ENCODE measurements at places on chromosomes 13 and 19.

GRCh38 chr13:73578251-73578875, 519.6 kb downstream of the KLF5 start:
- no peak for DNase-seq

DNA sequence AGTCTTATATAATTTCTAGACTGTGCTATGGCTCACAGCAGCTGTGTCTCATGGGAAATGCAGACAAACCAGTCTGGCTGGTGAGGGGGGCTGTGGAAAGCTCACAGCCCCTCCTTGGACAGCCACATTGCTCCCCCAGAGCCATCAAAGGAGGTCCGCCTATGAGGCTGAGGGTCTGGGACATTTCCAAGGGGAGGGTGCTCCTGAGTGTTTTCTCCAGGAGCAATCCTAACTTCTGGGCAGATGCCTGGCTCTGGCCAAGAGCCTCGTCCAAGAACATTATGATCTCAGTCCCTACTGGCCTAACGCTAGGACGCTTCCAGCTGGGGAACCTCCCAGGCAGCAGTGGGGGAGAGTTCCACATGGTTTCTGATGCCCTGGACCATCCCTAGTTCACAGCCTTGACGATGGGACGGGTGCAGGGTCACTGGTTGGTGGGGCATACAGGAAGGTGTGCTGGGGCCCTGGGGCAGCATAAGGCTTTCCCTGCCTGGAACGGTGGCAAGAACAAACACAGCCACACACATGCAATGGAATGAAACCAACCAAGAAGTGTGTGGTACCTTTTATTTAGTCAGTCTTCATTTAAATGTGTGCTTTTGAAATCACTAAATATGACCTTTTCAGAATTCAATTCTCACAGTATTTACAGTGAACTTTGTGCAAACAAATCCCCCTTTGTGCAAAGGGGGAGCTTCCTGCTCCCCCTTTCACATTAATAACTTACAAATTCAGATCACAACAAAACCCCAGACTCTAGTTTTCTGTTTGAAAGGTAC, 60.6 kb downstream of the CDADC1 start:
- DNase-seq = no peak

GRCh38 chr13:52878831-52879230, 30.4 kb upstream of the PCDH8 start:
- no peak for DNase-seq

GRCh38 chr19:5828661-5829566, 10.6 kb downstream of the FUT6 start:
- peak; percentile 47 for DNase-seq

DNA sequence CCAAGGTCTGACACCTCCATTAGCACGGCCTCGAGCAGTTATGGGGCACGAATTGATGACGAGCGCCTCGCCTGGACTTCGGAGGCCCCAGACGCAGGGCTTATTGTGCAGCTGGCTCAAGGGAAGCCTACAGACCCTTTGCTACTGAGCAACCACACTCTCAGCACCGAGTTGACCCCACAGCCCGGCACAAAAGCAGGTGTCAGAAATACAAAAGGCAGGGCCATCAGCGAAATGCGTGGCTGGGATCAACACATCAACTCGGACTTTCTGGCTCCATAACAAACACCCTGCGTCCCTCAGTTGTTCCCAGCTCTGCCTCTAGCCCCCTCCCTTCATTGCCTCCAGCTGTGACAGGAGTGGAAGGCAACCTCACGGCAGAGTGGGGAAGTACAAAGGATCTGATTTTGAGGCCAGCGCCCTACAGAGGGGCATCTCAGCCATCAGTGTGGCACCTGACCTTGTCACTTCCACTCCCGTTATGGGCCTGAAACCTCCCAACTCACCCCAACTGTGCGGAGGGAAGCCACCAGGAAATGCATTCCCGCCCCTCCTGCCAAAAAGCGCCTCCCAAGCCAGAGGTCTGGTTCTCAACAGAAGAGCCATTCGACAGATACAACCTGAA, 18.0 kb downstream of the PEPD start:
- DNase-seq = no peak

GRCh38 chr13:46831588-46832194, 34.7 kb upstream of the ESD start:
- DNase-seq = peak; percentile 61

DNA sequence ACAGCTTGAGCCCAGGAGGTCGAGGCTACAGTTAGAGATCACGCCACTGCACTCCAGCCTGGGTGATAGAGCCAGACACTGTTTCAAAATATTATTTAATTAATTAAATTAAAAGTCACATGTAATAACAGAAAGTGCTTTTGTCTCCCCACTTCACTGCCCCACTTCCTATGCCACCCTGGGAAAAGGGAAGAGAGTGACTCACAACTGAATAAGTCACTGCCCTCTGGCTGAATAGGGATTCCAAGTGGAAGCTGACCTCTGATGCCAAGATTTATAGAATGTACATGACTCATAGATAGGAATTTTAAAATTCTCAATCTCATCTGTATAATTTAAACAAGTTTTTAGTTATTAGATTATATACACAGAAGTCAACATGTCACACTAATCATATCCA, 22.2 kb upstream of the ERVV-1 start:
- no peak for DNase-seq

- DNase-seq = peak; percentile 13
These were observed 1.3 kb upstream of the GNG7 start for GRCh38 chr19:2703691-2704216.

DNA sequence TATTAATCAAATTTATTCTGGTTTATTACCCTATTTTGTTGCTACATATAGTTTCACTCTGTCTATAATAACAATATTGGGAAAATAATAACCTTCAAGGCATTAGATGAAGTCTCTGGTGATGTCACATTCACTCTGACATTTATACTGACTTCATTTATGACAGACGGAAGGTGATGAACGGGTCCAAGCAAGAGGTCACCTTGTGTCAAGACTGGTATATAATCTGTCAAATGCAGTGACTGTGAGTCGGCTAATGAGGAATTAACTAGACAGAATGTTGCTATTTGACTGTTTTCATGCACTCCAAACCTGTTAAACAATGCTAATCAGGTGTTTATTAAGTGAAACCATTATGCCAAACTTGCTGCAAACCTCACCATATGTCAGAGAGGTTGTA, 800.5 kb upstream of the KLHL1 start:
- no peak for DNase-seq

DNA sequence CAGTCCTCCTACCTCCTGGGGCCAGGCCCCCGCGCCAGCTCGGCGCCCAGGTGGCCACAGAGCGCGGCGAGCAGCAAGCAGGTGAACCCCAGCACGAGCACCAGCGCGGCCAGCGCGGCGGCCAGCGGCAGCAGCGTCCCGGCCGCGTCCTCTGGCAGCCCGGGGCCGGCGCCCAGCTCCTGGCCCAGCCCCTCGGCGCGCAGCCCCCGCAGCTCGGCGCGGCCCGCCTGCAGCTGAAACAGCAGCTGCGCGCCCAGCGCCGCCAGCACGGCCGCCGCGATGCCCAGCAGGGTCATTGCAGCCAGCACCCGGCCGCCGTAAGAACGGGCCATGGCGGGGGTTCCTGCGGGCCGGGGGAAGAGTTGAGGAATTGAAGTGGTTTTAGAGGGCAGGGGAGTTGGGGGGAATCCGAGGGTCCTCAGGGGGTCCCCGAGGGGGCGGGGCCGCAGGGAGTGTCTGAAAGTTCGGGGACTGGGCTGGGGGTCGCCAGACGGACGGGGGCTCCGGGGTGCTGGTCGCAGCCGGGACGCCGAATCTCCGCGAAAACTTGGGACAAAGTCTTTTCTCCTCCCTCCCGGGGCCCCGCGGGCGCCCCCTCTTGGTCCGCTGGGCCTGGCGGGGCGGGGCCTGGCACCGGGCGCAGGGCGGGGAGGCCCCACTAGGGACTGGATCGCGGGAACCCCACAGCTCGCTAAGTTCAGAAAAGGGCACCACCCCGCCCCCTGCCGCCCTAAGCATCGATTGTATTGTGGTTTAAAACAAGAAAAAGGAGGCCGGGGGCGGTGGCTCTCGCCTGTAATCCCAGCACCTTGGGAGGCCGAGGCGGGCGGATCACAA, at the start of gene TMEM221:
Gene TMEM221 (minus strand): TSS at position 538 of the 837 bp plus-strand sequence. CDS start 206 bp downstream, at position 332.
- DNase-seq = peak; percentile 73

DNA sequence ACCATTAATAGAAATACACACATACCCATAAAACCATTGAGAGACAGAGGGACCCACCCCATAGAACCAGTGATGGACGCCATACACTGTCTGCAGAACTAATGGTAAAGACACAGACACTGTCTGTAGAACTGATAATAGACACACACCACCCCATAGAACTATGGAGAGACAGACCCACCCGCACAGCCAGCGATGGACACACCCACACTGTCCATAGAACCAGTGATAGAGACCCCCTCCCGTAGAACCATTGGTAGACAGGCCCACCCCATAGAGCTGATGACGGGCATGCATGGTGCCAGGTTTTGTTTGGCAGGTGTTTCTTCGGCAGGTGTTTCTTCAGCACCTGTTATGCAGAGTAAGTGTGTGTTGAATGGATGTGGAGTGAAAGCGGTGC, 88.3 kb upstream of the TEX29 start:
- DNase-seq = no peak

- peak; percentile 48 for DNase-seq
These were observed 8.9 kb upstream of the AMER2 start for GRCh38 chr13:25180775-25181537.

DNA sequence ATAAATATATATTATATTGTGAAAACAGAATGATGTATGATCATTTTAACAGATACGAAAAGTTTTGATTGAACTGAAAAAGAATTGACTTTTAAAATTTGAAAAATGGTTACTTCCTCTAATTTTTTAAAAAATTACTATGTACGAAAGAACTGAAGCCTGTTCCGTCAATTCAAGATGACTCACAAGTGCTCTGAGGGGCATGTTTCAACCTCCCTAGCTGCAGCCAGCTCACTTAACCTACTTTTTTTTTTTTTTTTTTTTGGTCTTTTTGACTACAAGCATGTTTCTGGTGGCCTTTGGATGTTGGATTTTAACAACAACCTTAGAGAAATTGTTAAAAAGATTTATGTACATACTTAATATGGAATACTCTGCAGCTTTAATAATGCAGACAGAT, 1139.3 kb downstream of the DIAPH3 start:
- no peak for DNase-seq

DNA sequence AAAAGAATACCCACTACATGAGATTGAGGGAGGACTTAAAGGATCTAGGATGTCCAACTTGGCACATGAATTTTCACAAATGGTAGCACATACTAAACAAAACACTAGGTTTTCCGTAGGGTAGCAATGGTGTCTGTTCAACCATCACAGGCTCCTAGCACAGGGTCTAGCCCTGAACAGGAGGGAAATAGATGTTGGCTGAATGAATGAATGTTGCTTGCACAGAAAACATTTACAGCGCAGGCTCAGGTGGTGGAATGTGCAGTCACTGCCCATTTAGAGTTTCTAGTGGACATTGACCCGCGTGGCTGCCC, 1.9 kb upstream of the MYCBP2 start:
- no peak for DNase-seq

DNA sequence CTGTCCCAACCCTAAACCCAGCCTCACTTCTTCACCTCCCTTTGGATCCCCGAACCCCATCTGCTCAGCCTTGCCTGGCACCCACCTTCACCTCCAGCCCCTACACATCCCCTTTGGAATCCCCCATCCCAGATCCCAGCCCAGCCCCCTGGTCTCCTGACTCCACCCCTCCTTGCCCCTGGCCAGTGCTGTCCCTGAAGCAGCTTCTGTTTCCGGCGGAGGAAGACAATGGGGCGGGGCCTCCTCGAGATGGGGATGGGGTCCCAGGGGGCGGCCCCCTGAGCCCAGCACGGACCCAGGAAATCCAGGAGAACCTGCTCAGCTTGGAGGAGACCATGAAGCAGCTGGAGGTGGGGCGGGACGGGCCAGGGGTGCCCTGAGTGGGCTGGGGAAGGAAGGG, 22.0 kb downstream of the ERFL start:
- DNase-seq = no peak

- no peak for DNase-seq
These were observed 16.4 kb downstream of the ZNF790 start for GRCh38 chr19:36821758-36822157.

DNA sequence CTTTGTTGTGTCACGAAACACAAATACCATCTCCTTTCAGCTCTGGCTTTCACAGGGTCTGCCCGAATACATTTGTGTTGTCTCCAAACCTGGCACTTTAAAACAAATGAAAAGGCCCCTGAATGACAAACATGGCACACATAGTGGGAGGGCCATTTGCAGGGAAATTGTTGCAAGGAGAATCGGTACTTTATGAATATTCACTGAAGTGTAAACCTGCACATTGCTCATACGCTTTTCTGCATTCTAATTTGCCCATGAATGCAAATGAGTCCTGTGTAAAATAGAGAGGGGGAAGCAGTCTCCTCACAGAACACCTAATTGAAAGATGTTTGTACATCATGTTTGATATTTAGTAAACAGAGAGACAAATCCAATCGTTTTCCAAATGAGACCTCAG, 82.7 kb upstream of the PCDH8 start:
- no peak for DNase-seq

DNA sequence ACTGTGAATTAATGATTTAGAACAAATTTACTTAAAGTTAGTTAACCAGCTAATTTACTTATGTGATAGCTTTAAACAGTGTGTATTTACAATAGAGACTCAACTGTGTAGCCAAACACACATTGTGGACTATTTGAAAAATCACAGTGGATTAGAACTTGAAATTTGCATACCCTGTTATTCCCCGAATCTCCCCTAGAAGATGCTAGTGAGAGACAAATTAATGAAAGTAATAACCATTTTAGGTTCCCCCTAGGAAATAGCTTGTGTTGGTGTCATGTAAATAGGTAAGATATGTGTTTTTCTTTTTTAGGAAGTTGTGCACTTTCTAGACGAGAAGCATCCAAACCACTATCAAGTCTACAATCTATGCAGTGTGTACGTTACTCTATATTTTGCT, 98.5 kb downstream of the C1QTNF9 start:
- no peak for DNase-seq

DNA sequence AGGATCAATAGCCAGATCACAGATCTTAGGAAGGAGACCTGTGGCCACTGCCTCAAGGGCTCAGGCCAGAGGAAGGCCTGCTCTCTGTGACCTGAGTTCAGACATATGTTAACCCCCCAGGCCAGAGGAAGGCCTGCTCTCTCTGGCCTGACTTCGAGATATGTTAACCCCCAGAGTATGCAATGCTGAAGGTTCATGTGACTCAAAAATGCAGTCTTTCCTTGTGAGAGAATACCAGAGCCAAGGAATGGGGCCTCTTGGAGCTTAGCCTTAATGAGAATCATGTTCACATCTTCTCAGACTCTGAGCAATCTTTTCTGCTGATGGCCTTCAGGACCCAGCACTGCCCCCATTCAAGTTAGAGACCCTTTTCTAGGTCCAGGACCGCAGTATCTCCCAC, 36.7 kb downstream of the MBNL2 start:
- no peak for DNase-seq

GRCh38 chr19:56377105-56377924, 16.0 kb downstream of the ZNF582 start:
- DNase-seq = no peak
